ENCODE measurements at places on chromosomes 7 and 10.

- DNase-seq: no peak
Measured at GRCh38 chr10:48496831-48497779, 107.8 kb downstream of the ARHGAP22 start.

- no peak for DNase-seq
Measured at GRCh38 chr7:39589323-39590111, 23.3 kb downstream of the YAE1 start.

DNA sequence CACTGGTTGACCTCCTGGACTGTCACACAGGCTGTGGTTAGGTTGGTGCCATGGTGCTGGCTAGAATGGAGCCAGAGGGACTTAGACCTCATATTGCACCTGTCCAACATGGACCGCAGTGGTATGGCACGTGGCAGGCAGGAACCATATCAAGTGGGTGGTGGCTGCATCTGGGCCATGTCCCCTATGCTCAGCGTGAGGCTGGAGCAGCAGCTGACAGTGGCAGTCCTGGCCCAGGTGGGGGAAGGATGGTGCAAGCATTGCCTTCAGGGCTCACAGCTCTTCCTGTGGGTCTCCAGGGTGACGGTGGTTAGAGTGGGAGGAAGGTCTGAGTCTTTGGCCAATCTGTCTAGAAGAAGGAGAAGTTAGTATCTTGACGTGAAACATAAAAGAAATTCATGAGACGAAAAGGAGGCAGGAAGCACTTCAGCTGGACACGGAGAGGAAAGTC, 54.5 kb upstream of the PFKFB3 start:
- DNase-seq: no peak

GRCh38 chr7:151629713-151630272, 110.1 kb upstream of the RHEB start:
- no peak for DNase-seq

GRCh38 chr10:58918887-58919286, 257.6 kb upstream of the PHYHIPL start:
- no peak for DNase-seq

GRCh38 chr7:137847568-137848050, 835 bp upstream of the DGKI start:
- no peak for DNase-seq

DNA sequence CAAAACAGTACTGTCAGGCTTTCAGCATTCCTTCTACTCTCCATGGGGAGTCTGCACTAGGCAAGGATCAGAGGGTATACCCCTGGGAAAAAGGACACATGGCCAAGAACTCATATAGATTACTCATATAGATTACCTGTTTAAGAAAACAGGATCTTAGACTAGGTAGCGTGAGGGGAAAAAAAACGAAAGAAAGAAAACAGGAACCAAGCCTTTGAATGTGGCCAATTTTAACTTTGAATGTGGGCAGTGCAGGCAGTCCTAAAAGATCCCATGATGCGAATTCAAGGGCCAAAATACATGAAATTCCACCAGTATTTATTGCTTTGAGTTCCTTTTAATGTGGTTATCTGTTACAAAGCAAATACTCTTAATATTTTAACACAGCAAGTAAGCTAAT, 108.6 kb upstream of the TAC1 start:
- DNase-seq: no peak

GRCh38 chr10:6409971-6410643, 170.0 kb downstream of the PRKCQ start:
- DNase-seq: peak; percentile 5

- no peak for DNase-seq
Measured at GRCh38 chr7:130148561-130148960, 56.6 kb downstream of the TMEM209 start.

DNA sequence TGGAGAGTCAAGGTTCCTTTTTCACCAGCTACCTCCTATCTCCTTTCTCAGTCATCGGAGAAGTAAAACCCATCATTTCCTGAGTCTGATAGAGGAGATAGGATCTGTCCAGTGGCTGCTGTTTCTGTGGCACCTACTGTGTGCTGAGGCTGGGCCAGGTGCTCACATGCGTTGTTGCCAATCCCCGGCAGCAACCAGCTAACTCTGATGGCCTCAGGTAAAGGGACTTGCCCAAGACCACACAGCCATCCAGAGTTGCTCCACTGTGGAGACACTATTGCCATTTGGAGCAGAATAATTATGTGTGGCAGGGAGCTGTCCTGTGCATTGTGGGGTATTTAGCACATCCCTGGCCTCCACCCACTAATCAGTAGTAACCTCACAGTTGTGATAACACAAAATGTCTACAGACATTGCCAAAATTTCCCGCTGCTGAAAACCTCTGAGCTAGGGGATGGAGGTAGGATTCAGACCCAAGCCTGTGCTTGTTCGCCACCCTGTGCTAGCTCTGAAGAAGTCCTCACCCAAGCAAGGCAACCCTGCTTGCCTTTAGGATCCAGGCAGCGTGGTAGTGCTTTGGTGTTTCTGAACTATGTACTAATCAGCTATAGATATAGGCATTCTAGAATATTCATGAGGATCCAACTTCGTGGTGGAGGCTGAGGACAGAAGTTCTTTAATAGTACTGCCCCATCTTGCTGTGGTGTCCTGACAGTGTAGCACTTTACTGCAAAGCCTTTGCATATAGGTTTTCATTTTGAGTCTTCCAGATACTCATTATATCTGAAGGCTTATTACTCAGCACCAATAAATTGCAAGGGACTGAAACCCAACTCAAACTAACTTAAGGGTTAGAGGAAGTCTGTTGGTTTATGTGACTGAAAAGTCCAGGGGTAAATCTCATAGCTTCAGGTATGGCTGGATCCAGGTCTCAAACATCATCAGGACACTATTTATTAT, 164.6 kb downstream of the GRK5 start:
- DNase-seq: no peak

DNA sequence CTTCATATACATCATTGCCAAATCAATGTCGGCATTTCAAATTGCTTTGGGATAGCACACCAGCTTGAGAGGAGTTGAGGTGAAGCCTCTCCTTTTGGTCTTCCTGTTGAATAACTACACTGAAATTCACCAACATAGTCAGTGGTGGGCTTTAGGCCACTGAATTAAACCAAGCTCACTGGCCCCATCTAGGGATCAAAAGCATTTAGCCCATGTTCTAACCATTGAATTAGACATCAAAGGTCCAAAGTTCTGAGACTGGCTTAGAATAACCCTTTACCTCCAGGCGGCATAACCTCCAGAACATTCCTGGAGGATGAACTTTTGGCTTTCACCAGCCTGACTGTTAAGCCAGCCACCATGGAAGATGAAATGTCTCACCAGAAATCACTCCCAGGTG, 54.6 kb downstream of the BPGM start:
- DNase-seq: no peak

DNA sequence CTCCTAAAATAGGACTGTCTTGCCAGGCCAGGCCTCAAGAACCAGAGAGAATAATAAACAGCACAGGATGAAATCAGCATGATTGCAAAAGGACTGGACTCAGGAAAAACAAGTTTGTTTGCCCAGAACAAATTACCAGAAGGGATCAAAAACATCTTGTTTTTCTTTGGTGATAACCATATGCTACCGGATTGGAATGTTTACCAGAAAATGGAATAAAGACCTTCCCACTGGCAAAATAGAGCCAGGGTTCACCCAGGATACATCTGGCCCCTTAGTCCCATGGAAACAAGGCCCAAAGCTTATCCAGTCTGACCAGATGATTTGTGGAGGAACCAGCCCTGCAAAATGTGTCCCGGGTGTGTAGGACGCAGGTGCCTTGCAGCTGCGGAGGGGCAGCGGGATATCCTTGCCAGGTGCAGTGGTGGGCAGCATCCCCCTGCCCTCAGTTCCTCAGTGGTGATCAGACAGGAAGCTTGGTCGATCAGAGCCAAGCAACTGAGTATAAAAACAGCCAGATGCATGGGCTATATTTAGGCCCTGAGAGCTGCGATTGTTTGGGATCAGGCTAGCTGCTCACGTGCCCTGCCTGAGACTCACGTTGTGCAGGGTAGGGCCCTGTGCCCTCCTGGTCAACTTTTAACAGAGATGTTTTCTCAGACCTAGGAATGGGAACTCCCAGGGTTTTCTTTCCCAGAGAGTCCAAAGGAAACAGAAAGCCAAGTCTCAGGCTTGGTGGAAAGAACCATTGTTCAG, 4.6 kb upstream of the ZNF22 start:
- DNase-seq: no peak

DNA sequence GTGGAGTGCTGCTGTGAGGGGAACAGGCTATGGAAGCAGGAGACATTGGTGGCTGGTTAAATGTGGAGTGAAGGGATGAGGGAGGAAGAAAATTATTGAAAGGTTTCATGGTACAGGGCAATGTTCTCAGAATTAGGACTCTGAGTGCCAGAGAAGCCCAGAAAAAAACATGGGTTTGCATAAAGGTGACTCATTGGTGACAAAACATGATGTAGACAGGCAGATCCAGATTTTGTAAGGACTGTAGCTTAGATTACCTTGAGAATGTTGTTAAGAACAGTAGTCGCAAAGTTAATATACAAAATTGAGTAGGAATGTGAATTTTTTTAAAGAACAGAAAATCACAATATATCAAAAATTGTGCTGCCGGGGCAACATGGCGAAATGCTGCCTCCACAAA, 134.9 kb upstream of the ZNF438 start:
- no peak for DNase-seq

DNA sequence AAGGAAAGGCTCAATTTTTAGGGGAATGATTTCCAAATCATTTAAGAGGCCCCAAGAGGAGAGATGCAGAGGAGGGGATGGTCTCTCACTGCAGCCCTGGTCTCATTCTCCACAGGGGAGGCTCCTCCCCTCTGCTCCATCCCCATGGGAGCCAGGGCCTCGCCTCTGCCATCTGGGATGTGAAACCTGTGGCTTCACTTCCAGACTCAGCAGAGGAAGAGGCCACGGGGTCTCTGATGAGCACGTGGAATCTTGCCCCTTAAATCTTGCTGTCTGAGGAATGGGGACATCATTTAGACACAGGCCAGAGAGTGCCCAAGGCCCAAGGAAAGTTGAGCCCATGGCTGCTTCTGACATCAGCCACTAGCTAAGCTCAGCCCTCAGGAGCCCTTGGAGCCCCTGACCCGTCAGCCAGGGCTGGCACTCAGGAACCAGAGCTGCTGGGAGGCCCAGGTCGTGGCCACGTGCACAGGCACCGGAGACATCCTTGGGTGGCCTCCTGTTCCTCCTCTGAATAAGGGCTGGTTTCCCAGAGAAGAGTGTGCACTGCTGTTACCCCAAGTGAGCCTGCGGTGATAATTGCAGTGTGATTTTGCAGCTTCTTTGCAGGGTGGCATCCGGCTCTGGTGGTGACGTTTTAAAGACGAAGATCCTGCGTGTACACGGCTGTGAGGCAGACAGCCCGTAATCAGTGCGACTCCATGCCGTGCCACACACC, 50.5 kb downstream of the VIPR2 start:
- no peak for DNase-seq

GRCh38 chr7:816751-817671, 15.3 kb upstream of the SUN1 start:
- no peak for DNase-seq

- no peak for DNase-seq
Measured at GRCh38 chr7:134086998-134087735, 40.0 kb upstream of the LRGUK start.

DNA sequence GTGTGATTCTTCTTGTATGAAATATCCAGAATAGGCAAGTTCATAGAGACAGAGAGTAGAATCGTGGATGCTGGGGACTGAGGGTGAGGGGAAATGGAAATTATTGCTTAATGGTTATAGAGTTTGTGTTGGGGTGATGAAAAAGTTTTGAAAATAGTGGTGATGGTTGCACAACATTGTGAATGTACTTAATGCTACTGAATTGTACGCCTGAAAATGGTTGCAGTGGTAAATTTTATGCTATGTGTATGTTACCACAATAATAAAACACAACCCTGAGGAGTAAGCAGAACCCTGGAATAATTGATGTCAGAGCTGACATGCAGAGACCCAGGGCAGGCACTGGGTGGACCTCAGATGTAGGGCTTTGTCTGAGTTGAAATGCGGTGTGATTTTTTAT, 57.6 kb downstream of the TACR2 start:
- no peak for DNase-seq

DNA sequence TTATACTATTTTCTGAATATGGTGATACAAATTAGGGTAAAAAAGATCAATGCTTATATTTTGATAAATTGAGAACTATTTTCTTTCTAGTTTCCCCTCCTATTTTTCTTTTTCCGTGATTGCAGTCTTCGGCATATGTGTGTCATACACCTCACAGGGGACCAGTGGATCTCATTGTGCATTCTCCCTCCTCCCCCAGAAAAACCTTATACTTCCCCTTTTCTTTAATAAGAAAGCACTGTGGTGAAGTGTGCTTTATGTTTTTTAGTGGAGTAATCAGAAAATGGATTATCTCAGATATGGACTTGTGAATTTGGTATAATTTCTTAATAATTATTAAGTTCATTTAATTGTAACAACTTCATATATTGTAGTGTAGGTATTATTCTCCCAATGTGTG, 72.8 kb downstream of the BICC1 start:
- no peak for DNase-seq

DNA sequence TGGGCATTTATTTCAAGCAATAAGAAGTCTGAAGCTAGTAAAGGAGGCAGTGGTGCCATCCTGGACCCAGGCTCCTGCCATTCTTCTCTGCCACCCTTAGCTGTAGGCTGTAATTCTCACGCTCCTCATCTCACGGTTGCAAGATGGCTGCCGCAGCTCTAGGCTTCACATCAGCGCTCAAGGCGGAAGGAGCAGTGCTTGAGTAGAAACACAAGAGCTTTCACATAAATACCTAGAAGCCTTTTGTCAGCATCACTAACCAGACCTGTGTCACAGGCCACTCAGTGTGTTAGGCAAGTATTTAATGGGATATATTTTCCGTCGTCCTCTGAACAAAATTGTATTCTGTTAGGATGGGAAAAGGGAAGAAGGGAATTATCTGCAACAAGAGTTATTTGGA, 118.9 kb upstream of the KLF14 start:
- DNase-seq: no peak

- DNase-seq: no peak
Measured at GRCh38 chr7:98728555-98728954, 111.5 kb downstream of the NPTX2 start.

DNA sequence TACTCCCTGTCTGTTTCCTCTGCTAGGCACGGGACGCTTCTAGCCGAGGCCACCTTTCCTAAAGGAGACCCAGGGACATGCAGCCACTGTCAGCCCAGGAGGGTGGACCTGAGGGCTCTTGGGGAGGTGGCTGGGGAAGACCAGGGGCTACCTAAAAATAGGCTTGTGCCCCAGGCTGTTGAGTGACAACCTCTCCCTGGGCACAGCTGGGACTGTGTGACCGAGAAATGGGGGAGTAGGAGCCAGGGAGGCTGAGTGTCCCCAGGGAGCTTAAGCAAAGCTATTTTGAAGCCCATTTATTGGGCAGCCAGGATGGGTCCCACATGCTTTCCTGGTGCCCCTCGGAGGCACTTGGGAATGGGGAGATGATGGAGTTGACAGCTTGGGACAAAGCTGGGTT, 63.8 kb downstream of the CALML3 start:
- DNase-seq: no peak

DNA sequence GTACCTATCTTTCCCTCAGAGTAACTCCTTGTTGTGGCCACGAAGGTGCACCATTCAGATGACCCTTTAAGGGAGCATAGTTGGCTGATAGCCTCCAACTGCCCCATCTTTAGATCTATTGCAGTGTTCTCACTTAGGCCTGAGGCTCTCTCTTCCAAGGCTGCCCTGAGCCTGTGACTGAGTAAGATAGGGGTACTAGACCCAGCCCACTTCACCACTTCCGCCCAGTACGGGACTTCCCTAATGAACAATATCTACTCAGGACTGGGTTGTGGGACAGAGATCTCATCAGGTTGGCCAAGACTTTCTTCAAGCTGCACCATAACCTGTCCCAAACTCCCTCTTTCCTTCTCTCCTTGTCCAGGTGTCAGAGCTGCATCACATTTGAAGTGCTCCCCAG, 5.7 kb upstream of the GNAI1 start:
- DNase-seq: no peak
